ENCODE measurements at places on chromosomes 11 and 22. TPM values are rescaled to one million over a fixed set of nuclear protein-coding genes. Genes with fewer than 3 reads are reported as not detected.

The SCUBE1 gene
- 2.9 TPM for total RNA-seq

The SLC22A8 gene
- not detected for total RNA-seq

The NPAS4 gene
- 2.0 TPM for total RNA-seq

The GNG3 gene
- total RNA-seq, result 2.1 TPM

The FGF4 gene
- not detected for total RNA-seq

The TPH1 gene
- total RNA-seq, result 0.27 TPM

The MS4A15 gene
- total RNA-seq, result 0.13 TPM

The ROBO4 gene
- total RNA-seq, result 0.52 TPM

The EPS8L2 gene
- total RNA-seq, result 4.6 TPM

The RAB38 gene
- total RNA-seq, result 1.2 TPM

The MFRP gene
- 0.18 TPM for total RNA-seq

- ATAC-seq, result peak; percentile 68
Observed at GRCh38 chr11:12777208-12777874, 103.1 kb downstream of the TEAD1 start.

- ATAC-seq, result no peak
Observed at GRCh38 chr11:66886671-66887221, 29.9 kb downstream of the LRFN4 start.

DNA sequence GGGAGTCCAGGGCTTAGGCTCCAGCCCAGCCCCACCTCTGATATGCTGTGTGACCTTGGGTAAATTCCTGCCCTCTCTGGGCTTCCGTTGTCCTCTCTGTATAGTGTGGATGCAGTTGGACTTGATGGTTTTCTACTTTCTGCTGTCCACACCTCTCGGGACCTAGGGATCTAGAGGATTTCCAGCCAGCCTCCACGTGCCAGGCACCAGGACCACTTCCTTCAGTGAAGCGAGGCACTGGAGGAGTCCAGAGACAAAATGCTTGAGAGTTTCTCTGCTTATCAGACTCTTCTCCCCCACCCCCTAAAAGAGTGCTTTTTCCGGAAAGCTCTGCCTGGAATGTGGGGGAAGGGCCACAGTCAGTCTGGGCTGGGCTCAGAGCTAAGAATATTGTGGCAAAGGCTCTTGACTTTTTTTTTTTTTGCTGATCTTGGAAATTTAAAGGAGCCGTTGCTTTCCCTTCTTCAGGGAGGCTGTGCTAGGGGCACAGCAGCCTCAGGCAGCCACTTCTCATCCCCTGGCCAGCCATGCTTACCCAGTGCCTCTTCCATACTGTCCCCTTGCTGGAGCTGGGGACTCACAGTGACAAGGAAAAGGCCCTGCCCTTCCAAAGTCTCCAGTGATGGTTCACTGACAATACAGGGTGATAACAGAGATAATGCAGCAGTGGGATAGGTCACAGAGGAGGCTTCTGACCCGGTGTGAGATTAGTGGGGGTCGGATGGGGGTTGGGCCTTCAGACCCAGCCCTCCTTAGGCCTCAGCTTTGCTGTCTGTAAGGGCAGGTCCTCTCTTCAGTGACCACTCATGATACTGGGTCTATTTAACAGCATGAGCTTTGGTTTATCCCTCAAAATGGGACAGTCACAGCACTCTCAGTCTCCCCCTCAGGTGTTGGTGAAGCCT lies 2.9 kb upstream of the SERPINH1 start:
- ATAC-seq, result peak; percentile 3

DNA sequence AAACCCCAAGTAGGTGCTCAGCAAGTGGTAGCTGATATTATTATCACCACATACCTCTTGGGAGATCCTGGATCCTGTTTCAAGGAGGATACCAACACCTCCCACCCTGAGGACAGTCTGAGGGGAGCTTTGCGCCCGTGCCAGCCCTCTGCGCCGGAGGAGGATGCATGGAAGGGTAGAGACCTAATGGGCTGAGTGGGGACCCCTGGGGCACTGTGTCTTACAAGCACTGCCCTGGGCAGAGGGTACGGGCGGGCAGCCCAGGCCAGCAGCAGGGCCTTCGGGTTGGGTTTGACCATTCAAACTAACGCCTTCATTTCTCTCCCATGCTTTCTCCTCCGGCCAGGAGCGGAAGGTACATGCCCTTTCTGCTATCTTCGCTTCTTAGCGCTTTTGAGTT lies 26.3 kb downstream of the MYBPC3 start:
- no peak for ATAC-seq

- no peak for ATAC-seq
Observed at GRCh38 chr22:25655371-25655935, 86.5 kb upstream of the MYO18B start.

DNA sequence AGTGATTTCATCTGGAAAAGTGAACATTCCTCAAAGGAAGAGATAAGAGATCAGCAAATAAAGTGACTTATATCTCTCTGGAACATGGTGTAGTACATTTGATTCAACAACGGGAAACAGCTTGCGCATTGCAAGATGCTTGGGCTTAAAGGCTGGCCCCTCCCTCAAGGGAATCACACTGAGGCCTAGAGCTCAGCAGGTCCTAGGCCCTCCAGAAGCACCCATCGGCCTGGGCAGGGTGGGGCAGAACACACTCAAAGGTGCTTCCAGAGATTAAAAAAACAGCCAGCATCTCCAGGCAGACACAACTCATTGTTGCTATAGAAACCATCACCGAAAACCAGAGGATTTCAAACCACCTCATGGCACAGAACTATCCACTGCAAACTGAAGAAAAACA lies 69.0 kb upstream of the ARFGAP3 start:
- ATAC-seq, result no peak

DNA sequence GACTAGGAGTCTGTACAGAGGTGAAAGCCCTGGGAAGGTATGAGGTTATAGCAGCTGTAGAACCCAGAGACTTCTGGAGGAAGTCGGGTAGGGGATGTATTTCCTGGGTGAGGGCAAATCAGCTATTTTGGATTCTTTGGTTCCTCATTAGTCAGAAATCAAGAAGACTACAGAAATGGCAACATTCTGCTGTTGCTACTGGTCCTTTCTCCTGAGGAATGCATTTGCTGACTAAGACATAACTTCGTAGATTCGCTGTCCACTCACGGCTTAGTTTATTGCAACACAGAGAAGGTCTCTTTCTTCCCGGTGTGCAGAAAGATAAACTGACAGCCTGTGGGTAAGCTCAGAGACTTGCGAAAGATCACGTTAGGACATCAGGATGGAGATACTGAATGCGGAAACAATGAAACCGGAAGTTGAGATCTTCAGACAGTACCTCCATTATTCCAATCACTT lies 25.3 kb upstream of the SESN3 start:
- no peak for ATAC-seq

DNA sequence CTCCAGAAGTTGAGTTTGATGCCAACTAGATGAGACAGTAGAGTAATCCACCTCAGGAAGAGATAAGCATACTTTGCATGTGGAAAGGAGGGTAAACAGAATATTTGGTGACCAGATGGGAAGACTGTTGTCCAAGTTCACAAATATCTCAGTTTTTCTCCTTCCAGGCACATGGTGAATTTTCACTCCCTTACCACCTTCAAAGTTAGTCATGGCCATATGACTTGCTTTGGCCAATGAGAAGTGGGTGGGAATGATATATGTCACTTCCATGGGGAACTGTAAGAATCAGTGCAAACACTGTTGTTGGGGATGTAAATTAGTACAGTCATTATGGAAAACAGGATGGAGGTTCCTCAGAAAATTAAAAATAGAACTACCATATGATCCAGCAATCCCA lies 105.8 kb downstream of the SPATA19 start:
- ATAC-seq, result no peak

DNA sequence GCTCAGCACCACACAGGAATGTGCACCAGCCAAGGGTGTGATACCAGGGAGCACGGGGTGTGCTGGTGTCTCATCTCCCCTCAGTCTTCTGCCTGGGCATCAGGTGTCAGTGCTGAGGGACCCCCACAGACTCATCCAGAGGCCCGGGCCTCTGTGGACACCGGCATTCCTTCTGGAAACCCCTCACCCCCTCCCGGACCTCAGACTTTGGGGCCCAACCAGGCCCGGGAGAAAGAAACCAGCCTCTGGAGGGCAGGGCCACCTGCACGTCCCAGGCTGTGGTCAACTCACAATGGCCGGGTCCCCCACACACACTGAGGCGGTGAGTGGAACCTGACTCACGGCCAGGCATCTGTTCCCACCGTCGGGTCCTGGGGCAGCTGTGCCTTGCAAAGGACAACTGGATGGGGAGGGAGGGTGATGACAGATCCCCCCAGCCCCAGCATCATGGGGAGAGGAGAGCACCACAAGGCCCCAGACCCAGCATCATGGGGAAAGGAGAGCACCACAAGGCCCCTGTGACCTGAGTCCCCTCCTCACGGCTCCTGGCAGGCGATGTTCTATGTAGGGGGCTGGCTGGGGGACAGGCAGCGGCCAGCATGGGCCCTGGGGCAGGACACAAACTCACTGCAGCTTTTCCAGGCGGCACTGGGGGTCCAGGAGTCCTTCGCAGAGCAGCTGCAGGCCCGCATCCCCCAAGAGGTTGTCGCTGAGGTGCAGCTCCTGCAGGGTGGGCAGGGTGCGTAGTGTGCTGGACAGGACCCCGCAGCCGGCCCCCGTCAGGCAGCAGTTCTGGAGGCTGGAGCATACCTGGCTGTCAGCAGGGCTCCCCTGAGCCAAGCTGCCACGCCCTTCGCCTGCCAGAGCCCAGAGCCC lies 7.6 kb downstream of the RNH1 start:
- ATAC-seq, result no peak

GRCh38 chr11:125568970-125569914 lies at the start of gene EI24:
TSS of gene EI24 (plus strand) at chr11:125569477. CDS start at chr11:125572528, 3,051 bp downstream.
- ATAC-seq, result peak; percentile 97

All from motor neuron (in vitro differentiated cells).